ENCODE measurements at places on chromosomes 11 and 22.

- no peak for ATAC-seq
Measured at GRCh38 chr11:69167130-69167915, 11.6 kb downstream of the SMIM38 start.

DNA sequence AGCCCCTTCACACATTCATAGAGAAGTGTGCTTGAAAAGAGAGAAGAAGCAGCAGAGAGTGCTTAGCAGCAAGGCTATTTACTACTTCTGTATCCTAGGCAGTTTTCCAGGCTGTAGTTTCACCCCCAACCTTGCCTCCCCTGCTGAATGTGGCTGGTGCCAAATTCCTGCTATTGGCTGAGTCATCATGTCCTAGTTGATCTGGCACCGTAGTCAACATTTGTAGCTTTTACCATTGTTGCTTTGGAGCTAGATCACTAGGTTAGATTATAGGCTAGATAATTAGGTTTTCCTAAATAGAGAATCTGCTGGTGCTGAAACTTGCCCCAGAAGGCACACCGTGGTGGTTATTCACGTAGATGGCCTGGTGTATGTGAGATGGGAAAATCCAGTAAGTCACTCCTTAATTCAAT lies 32.7 kb downstream of the ARHGAP42 start:
- ATAC-seq: peak; percentile 77

- no peak for ATAC-seq
Measured at GRCh38 chr11:14310679-14311078, 48.3 kb downstream of the RRAS2 start.

GRCh38 chr11:33028537-33028914 lies 10.8 kb upstream of the TCP11L1 start:
- no peak for ATAC-seq

DNA sequence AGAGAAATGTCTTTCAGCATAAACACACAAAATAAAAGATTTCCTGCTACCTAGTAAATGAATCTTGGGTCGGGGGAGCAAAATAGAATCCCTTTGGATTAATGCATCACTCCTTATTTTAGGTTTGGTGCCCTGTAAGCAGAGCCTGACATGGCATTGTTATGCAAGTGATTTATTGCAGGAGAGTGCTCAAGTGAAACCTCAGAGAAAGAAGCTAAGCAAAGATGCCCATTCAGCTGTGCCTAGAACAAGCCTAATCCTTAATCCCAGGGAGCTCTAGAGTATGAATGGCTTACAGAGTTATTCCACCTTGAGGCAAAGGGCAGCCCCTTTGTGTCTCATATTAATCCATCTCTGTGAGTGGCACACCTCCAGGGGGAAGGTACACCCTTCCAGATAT lies 21.1 kb downstream of the C11orf87 start:
- ATAC-seq: no peak

- no peak for ATAC-seq
Measured at GRCh38 chr11:94910779-94911178, 62.6 kb downstream of the CWC15 start.

DNA sequence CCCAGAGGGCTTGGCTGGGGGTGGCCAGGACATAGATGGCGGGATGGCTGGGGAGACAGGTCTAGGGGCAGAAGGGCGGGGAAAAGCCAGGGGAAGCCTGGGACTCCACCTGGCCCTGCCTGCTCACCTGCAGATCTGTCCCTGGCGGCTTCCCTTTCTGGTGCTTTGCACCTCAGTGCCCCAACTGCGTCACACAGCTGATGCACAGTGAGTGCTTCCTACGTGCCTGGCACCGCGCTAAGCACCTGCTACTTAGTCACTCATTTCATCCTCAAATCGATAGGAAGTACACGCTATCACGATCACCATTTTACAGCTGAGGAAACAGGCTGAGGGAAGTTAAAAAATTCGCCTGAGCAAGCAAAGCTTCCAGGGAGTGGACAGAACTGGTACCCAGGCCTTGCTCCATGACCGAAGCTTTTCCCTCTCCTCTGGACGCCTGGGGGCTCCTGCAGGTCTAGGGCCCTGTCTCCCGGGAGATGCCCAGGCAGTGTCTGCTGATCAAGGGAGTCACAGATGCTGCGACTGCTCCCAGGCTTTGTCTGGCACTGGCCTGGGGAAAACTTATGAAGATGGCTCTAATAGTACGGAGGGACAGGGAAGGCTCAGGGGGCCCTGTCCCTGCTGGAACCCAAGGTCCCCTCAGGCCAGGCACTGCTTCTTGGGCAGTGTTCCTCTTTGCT lies 63.0 kb upstream of the TTLL12 start:
- ATAC-seq: peak; percentile 18

GRCh38 chr11:110349138-110349996 lies 53.0 kb upstream of the RDX start:
- ATAC-seq: no peak

GRCh38 chr22:25627271-25627852 lies 62.9 kb downstream of the GRK3 start:
- ATAC-seq: no peak

DNA sequence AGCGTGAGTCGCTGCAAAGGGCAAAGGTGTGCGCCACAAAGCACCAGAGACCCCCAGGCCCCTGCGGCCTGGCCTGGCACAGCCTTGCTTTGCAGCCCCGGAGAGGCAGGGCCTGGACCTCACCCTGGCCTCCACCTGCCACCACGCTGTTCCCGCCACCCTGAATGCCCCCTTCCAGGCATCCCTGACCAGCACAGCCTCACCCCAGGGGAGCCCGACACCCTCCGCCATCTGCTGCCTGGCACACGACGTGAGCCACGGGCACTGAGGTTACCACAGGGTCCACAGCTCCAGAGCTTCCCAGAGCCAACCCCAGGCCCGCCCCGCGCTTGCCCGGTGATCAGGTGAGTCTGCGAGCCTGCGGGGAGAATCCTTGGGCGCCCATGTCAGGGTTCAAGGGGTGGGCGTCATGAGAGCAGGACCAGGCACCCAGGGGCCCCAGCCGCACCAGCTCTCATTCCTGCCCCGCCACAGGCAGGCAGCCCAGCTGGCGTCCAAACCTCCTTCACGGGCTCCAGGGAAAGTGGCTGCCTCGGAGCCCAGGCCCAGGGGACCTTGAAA lies 171.3 kb downstream of the BRD1 start:
- ATAC-seq: no peak

- ATAC-seq: peak; percentile 79
Measured at GRCh38 chr11:8870411-8871170, 40.4 kb upstream of the AKIP1 start.

- peak; percentile 99 for ATAC-seq
Measured at GRCh38 chr11:100681064-100681502, 6.0 kb upstream of the ARHGAP42 start.

DNA sequence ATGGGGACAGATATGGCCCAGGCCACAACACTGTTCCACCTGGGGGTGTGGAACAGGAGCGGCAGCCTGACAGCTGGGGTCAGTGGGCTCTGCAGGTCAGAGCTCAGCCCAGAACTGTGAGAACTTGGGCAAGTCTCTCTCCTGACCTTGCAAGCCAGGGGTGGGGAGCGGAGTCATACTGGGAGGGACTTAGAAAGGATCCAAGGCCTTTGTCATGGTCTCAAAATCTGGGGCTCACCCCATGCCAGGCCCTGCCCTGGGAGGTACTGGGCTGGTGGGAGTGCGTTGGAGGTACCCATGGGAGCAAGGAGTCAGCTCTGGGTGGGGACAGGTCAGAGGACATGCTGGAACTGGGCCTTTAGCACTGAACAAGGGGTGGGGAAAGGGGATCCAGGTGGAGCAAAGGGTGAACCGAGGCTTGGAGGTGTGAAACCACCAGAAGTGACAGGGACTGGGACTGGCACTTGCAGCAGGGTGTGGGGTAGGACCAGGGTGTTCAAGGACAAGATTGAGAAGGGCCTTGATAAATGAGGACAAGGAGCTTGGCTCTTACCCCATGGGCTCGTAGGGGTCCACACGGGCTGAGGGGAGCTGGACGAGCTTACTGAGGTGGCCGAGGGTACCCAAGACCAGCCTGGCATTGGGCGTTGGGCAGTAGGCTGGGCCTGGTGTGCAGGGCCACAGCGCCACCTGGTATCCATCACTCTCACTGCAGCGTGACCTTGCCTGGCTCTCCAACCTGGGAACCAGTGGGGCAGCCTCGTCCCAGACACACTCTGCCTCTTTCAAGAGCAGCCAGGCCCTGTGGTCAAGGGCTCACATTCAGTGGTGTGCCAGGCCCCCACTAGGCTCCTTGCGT lies 7.4 kb upstream of the PMM1 start:
- peak; percentile 72 for ATAC-seq
